ENCODE measurements at places on chromosomes 5 and 9. TPM values are rescaled to one million over a fixed set of nuclear protein-coding genes. Genes with fewer than 3 reads are reported as not detected.

- peak within 1 kb of the TSS; percentile 83 for H3K27ac ChIP-seq
- no peaks in the 10 kb centered on the region for H3K4me1 ChIP-seq
- no peaks in the 10 kb centered on the region for H3K36me3 ChIP-seq
- no peaks in the 10 kb centered on the region for H3K27me3 ChIP-seq
These were observed at the start of gene EIF4EBP3 for GRCh38 chr5:140547508-140548299. Gene EIF4EBP3, plus strand, starts transcription at chr5:140547662. Its CDS starts 76 bp downstream, at chr5:140547738.

GRCh38 chr9:113520109-113520642 is 56.6 kb downstream of the RGS3 start:
- no peak overlapping the region for H3K4me3 ChIP-seq
- no peaks in the 10 kb centered on the region for H3K36me3 ChIP-seq
- no peak for DNase-seq
- peak overlapping the region; percentile 95 for H3K27ac ChIP-seq

GRCh38 chr5:22465177-22465576 is 388.0 kb downstream of the CDH12 start:
- no peaks in the 10 kb centered on the region for H3K36me3 ChIP-seq
- DNase-seq, result no peak
- no peaks in the 10 kb centered on the region for H3K4me1 ChIP-seq
- H3K4me3 ChIP-seq, result no peak overlapping the region
- H3K27me3 ChIP-seq, result no peaks in the 10 kb centered on the region
- H3K27ac ChIP-seq, result no peak overlapping the region

- DNase-seq, result no peak
- no peaks in the 10 kb centered on the region for H3K27me3 ChIP-seq
- H3K4me1 ChIP-seq, result no peaks in the 10 kb centered on the region
- no peaks in the 10 kb centered on the region for H3K36me3 ChIP-seq
- H3K4me3 ChIP-seq, result no peak overlapping the region
- H3K27ac ChIP-seq, result no peak overlapping the region
These were observed 49.6 kb upstream of the MEF2C start for GRCh38 chr5:88932541-88932940.

DNA sequence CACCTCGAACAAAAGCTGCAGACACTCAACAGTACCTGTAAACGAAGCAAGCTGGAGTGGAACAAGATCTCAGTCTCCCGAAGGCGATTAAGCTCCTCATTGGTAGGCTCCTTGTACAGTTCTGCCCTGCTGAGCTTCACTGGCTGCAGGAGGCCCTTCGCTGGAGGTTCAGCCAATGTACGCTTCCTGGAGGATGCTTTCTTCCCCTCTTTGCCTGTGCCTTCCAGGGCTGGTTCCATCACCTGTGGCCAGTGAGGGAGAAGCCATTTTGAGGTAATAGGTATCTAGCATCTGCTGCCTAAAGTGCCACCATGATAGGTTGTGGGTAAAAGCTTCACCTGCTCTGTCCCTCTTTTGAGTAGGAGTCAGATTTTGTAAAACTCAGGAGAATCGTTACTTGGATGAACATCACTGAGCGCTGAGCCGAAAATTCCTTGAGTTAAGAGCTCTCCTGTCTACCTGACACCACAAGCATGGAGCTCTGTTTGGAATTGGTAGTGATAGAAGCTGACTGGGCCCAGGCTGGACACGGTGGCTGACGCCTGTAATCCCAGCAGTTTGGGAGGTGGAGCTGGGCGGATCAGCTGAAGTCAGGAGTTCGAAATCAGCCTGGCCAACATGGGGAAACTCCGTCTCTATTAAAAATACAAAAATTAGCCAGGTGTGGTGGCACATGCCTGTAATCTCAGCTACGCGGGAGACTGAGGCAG is 1.4 kb downstream of the NOL6 start:
- H3K27me3 ChIP-seq, result no peaks in the 10 kb centered on the region
- no peak overlapping the region for H3K27ac ChIP-seq
- H3K4me1 ChIP-seq, result no peaks in the 10 kb centered on the region

- DNase-seq, result no peak
- peaks cover 2% of the 10 kb centered on the region for H3K4me1 ChIP-seq
- H3K4me3 ChIP-seq, result no peak overlapping the region
- no peaks in the 10 kb centered on the region for H3K27me3 ChIP-seq
- H3K36me3 ChIP-seq, result no peaks in the 10 kb centered on the region
These were observed 38.2 kb downstream of the GALNT10 start for GRCh38 chr5:154228696-154229095.

DNA sequence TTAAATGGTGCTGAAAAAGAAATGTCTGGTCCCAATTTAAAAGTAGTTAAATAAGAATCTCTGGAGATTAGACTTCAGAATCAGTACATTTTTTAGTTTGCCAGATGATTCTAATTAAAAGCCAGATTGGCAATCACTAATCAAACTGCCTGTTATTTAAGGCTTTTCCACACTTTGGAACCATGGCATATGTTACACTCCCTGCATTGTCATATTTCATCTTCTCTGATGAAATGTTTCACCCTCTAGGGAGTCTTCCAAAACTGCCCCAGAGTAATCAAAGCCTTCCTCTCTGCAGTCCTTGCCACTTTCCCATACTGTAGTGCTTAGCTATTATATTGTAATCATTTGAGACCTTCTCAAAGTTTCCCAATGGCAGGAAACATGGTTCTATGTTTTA is 17.5 kb upstream of the OR13C9 start:
- H3K27ac ChIP-seq, result no peak overlapping the region
- no peaks in the 10 kb centered on the region for H3K36me3 ChIP-seq
- H3K27me3 ChIP-seq, result no peaks in the 10 kb centered on the region
- H3K4me3 ChIP-seq, result no peak overlapping the region
- no peak for DNase-seq

DNA sequence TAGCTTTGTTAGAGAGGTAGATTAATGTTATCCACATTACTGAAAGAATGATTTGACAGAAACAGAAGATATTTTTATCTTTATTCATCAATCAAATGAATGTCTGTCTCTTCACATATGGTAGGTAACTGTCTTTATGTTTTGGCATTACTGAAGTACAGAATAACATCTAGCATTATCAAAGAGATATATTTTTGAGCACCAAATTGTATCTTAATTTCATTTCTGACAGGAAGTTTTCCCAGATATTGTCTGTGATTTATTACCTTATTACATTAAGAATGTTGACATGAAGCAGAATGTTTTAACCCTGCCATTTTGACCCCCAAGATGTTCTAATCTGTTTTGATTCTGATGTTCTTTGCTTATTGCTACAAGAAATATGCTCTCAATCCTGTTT is 20.3 kb downstream of the CNTRL start:
- DNase-seq, result no peak
- no peaks in the 10 kb centered on the region for H3K4me1 ChIP-seq
- H3K27ac ChIP-seq, result no peak overlapping the region
- no peaks in the 10 kb centered on the region for H3K27me3 ChIP-seq
- no peak overlapping the region for H3K4me3 ChIP-seq

GRCh38 chr5:83925321-83925954 is 204.8 kb upstream of the HAPLN1 start:
- no peaks in the 10 kb centered on the region for H3K4me1 ChIP-seq
- H3K27ac ChIP-seq, result no peak overlapping the region
- DNase-seq, result no peak

Gene CDH10
- not detected for total RNA-seq

Data from aorta (tissue), 5 donors.